Activated CD4-positive, alpha-beta memory T cell treated with anti-CD3 and anti-CD28 coated beads, Interleukin-2, amount 10 ng/mL, durations not matched to agents 7 days and 5 days (primary cell): ENCODE measurements at places on chromosomes 13 and 19. TPM values are rescaled to one million over a fixed set of nuclear protein-coding genes. Genes with fewer than 3 reads are reported as not detected.

DNA sequence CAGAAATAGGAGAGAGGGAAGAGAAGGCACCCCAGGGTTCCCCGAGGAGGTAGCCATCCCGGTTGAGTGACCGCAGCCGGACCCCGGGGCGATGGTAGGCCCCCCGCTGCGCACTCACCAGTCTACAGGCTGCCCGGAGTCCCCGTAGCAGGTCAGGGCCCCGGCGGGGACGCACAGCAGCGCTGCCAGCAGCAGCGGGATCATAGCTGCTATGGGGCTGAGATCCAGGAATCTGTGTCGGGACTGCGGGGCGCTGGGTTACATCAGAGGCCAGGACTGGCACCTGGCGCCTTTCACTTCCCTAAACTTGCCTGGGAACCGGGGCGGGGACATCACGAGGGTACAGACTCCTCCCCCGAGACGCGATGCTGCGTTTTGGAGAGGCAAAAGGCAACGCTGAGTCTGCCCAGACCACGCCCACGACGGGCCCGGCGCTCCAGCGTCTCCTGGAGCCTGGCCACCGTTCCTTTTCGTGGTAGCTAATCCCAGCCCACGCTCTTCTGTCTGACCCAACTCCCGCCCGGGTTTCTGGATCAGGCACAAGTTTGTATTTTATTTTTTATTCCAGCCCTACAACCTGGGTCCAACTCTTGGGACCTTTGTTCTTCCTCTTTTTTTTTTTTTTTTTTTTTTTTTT, at the start of gene DNASE2:
TSS of gene DNASE2 (minus strand) at position 278 of the 637 bp plus-strand sequence. CDS start at position 204, 74 bp downstream.
- peak; percentile 94 for DNase-seq

The PLVAP gene
- not detected for total RNA-seq

GRCh38 chr13:51805925-51806324, 2.0 kb upstream of the DHRS12 start:
- DNase-seq: no peak

- no peak for DNase-seq
These were observed 5.2 kb downstream of the LRRC4B start for GRCh38 chr19:50562996-50563395.

DNA sequence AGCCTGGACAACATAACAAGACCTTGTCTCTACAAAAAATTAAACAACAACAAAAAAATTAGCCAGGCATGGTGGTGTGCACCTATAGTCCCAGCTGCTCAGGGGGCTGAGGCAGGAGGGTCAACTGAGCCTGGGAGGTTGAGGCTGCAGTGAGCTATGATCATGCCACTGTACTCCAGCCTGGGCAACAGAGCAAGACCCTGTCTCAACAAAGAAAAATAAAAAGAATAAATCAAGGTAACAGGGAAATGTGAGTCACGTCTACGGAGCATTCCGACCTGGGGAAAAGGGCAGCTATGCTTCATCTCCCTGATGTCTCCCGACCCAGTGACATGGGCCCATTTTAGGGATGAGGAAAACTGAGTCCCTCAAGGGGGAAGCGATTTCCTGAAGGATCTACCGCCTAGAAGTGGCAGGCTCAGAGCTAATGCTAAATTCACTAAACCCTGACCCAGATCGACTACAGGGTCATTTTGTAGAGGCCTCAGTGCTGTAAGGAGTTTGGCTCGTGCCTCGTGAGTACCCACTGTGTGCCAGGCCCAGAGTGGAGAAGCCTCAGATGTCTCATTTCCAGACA, 19.5 kb downstream of the PTPRS start:
- DNase-seq: no peak

The ACOD1 gene
- total RNA-seq: not detected

DNA sequence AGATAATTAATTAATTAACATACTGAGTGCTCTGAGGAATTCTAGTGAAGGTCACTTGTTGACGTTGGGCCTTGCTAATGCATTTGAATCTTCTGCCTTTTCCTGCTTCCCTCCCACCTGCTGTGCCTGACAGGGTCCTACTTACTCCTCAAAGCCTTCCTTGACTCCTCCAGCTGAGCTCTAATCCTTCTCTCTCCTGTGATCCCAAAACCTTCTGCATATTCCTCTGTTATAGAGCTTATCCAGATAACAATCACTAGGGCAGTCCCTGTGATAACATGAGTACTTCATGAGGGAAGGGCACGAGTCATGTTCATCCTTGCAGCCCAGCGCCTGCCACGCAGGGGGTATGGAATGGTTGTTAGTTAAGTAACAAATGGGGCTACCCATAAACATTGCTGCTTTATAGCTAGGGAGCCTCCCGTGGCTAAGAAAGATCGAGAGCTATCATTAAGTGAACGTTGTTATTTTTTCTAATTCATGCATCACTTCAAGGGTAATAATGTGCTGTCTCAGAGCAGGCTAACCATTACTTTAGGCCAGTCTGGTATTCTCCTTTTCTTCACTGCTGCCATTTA, 19.1 kb upstream of the SPATA13 start:
- DNase-seq: no peak

GRCh38 chr19:6238643-6239281, 41.0 kb downstream of the MLLT1 start:
- DNase-seq: no peak

GRCh38 chr13:110546926-110547325, 14.6 kb downstream of the RAB20 start:
- DNase-seq: no peak

The IGFL1 gene
- total RNA-seq: not detected

- no peak for DNase-seq
These were observed 40.5 kb downstream of the KLF12 start for GRCh38 chr13:74093691-74094090.

GRCh38 chr19:51882518-51882917, 5.2 kb downstream of the ZNF577 start:
- DNase-seq: no peak

DNA sequence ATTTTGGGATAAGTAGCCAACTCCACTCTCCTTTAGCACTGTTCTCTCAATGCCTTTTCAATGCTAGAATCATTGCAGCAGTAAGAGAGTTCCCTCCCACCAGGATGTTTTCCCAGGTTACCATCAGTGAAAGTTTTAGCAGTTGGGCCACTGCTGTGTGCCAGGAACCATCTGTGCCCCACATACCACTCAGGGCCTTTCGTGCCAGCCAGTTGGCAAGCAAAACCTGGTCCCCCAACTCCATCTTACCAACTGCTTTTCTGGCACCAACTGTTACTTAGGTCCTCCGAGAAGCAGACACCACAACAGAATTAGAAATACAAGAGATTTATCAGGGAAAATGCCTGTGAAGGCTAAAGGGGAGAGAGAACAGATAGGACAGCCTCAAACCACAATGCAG, 533.4 kb upstream of the NBEA start:
- DNase-seq: no peak

The RGL3 gene
- not detected for total RNA-seq

The KLHL1 gene
- not detected for total RNA-seq

The CALR gene
- total RNA-seq: 640 TPM

- no peak for DNase-seq
These were observed 260.0 kb downstream of the FGF14 start for GRCh38 chr13:102141625-102142472.

DNA sequence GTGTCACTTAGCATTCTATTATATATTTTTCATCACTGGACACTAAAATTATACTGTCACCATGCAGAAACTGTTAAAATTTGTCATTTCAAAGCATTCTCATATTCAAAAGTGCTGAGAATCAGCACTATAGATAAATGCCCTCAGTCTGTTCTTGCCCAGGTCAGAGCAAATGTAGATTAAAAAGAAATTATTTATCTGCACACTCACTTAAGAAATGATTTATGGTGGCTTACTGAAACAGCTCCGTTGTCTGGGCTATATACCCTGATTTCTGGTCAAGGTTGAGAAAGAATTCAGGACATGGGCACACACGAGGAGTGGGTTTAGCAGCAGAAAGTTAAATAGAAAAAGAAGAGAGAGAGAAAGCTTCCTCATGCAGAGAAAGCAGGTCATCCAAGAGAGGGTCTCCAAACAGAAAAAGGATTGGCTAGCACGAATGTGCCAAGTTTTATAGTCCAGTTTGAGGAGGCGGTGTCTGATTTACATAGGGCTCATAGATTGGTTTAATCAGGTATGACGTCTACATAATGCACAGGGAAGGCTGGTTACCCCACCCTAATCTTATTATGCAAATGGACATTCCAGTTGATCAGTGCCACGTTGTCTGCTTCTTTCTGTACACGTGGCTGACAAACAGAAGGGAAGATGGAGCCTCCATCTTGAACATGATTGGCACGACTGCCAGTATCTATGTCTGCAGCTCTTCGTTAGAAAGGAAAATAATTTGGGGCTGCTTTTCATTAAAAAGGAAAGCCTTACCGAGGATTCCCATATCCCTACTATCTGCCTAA, 47.3 kb upstream of the N4BP2L1 start:
- no peak for DNase-seq

The ELF1 gene
- total RNA-seq: 159 TPM

The SLC6A16 gene
- total RNA-seq: 3.5 TPM

The TMEM147 gene
- 39.6 TPM for total RNA-seq

- no peak for DNase-seq
These were observed 59.0 kb upstream of the MCF2L start for GRCh38 chr13:112910016-112910415.

- DNase-seq: peak; percentile 16
These were observed 625 bp downstream of the ZFP82 start for GRCh38 chr19:36417752-36418286.

The THSD1 gene
- 0.28 TPM for total RNA-seq

- no peak for DNase-seq
These were observed 12.3 kb downstream of the FGF9 start for GRCh38 chr13:21683034-21683733.

GRCh38 chr13:70896136-70896535, 787.9 kb upstream of the KLHL1 start:
- DNase-seq: no peak

DNA sequence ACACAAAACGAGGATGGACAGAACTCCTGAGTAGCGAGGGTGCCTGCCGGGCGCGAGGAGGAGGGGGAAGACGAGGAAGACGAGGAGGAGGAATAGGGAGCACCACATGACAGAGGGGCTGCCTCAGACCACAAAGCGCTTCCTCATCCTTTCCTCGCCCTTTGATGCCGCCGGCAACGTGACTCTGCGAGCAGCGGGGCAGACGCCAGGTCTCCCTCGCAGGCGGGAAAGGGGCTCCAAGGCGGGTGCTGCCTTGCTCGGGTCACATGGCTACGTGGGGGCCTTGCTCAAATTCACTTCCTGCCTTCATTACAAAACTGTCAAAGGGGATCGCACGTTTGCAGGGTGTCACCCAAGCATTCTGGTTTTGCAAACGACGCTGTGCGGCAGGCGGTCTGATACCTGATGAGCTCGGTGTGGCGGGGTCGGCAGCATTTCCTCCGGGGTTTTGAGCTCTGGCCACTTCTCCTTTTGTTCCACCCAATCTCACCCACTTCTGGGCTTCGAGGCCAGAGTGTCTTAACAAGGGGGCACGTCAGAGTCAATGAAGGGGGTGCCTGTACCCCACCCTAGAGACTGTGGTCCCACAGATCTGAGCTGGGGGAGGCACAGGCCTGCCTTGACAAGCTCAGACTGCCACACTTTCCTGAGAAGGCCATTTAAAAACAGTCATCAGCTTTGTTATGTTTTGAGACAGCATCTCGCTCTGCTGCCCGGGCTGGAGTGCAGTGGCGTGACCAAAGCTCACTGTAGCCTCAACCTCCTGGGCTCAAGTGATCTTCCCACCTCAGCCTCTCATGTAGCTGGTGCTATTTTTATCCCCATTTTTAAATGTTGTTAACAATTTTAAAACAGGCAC, 14.9 kb downstream of the MAP2K2 start:
- DNase-seq: peak; percentile 74

DNA sequence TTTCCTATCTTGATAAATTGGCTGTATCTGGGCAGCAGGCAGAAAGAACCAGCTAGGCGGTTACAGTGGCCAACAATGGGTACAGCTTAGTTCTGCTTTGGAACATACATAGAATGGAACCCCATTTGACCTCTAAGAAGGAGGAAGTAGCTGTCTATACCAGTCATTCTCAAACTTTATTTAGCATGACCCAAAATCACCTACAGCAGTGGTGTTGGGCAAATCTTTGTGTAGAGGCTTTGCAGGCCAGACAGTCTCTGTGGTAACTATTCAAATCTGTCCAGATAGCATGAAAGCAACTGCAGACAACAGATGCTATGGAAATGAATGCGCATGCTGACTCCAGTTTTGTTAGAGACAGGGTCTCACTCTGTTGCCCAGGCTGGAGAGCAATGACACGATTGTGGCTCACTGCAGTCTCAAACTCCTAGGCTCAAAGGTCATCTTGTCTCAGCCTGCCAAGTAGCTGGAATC, 12.0 kb upstream of the KCNC3 start:
- DNase-seq: no peak

DNA sequence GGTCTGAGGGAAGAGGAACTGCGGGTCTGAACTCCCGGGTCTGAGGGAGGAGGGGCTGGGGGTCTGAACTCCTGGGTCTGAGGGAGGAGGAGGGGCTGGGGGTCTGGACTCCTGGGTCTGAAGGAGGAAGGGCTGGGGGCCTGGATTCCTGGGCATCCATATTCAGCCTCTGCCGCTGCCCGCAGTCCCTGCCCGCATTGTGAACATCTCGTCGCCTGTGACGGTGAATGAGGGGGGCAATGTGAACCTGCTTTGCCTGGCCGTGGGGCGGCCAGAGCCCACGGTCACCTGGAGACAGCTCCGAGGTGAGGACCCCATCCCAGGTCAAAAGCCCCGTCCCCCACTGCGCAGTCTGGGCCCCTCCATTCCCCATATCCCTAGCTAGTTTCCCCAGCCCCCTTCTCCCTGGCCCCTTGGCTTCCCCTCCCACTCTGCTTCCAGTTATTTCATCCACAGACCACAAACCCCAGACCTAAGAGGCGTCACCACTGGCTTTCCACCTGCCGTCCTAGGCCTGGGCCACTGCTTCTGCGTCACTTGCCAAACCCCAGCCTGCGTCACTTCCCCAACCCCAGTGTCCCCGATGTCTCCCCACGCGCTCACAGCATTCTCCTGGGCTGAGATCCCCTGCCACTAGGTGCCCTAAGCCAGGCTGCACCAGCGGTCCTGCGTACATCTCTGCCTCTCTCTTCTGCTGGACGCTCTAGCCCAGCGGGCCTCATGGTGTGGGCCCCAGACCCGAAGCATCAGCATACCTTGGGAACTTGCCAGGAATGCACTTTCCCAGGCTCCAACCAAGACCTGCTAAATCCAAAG, 13.9 kb downstream of the IGLON5 start:
- DNase-seq: peak; percentile 56

The ZNF626 gene
- total RNA-seq: 7.6 TPM

- no peak for DNase-seq
These were observed 110.8 kb downstream of the TNFRSF19 start for GRCh38 chr13:23680845-23681669.

The COX7A1 gene
- total RNA-seq: not detected

DNA sequence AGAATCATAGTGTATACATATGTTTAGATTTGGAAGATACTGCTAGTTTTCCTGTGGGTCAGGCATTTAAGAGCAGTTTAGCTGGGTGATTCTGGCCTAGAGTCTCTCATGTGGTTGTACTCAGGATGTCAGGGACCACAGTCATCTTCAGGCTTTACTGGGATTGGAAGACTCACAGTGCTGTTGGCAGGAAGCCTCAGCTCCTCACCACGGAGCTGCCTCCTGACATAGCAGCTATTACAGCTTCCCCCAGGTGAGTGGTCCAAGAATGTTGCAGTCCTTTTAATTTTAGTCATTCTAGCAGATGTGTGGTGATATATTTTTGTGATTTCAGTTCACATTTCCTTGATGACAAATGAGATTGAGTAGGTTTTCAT, 16.9 kb upstream of the GPR18 start:
- DNase-seq: peak; percentile 57
